ENCODE measurements at places on chromosomes 3 and 15.

DNA sequence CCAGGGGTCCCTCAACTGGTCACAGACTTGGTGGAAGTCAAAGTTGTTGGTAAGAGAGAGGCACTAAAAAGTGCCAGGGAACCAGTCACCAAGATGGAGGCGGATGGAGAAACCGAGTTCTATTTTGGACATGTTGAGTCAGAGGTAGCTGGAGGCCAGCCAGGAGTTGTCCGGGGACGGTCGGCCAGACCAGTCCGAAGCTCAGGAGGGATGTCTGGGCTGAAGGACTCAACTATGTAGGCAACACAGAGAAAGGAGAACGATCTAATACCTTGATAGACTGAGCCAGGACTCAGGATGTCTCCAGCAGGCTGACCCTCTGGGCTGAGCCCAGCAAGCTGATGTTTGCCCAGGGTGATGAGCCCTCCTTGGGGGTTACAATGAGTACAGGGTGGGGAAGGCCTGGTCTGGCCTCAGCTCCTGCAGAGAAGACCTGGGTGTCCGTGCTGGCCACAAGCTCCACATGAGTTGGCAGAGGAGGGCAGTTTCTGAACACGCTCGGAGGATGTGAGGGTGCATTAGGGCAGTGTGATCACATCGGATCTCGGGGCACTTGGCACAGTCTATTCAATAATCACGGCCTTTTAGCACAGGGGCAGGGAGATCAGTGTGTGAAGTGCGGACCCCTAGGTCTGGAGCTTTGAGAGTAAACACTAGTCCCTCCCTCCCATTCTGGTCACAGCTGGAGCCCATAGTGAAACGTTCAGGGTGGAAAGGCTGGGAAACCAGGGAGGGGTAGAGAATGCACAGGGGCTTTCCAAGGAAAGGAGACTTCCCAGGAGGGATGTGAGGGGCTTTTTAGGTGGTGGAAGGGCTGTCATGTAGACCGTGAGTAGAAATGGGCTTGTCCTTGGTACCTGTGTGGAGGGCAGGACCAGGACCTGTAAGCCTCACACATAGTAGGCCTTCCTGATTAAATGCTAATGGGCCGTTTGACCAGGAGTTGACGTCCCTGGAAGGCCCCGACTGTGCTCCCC is 111.9 kb downstream of the ETFA start:
- no peak overlapping the region for H3K4me3 ChIP-seq
- DNase-seq: peak; percentile 69
- no peak overlapping the region for H3K27ac ChIP-seq
- no peaks in the 10 kb centered on the region for H3K27me3 ChIP-seq
- H3K36me3 ChIP-seq: peaks cover 12% of the 10 kb centered on the region
- peaks cover 63% of the 10 kb centered on the region for H3K4me1 ChIP-seq

GRCh38 chr3:195147649-195148080 is 123.3 kb downstream of the XXYLT1 start:
- H3K36me3 ChIP-seq: no peaks in the 10 kb centered on the region
- H3K4me1 ChIP-seq: peaks cover 42% of the 10 kb centered on the region
- H3K27me3 ChIP-seq: no peaks in the 10 kb centered on the region
- peak overlapping the region; percentile 21 for H3K4me3 ChIP-seq
- no peak for DNase-seq
- no peak overlapping the region for H3K27ac ChIP-seq

GRCh38 chr3:56059731-56060130 is 408.5 kb downstream of the ERC2 start:
- no peaks in the 10 kb centered on the region for H3K27me3 ChIP-seq
- H3K27ac ChIP-seq: no peak overlapping the region
- H3K36me3 ChIP-seq: no peaks in the 10 kb centered on the region

GRCh38 chr3:171186817-171187500 is 160.4 kb upstream of the SLC2A2 start:
- no peak for DNase-seq
- H3K4me1 ChIP-seq: peaks cover 11% of the 10 kb centered on the region
- H3K27me3 ChIP-seq: no peaks in the 10 kb centered on the region
- no peak overlapping the region for H3K27ac ChIP-seq

GRCh38 chr3:191246630-191247029 is 47.6 kb downstream of the OSTN start:
- no peak overlapping the region for H3K4me3 ChIP-seq
- H3K36me3 ChIP-seq: no peaks in the 10 kb centered on the region
- H3K4me1 ChIP-seq: no peaks in the 10 kb centered on the region

DNA sequence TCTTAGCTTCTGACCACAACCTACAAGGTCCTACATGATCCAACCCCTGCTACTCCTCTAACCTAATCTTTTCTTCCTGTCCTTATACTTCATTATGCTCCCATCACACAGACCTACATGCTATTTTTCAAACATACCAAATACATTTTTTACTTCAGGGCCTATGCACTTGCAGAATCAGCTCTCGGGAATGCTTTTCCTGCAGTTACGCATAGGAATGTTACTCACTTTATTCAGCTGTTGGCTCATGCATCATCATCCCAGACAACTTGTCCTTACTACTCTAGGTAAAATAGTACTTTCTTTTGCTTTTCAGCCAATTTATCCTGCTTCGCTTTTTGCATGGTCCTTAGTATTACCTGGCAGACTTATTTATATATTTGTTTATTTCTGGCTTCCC is 105.6 kb downstream of the OXSM start:
- no peaks in the 10 kb centered on the region for H3K27me3 ChIP-seq
- no peak overlapping the region for H3K27ac ChIP-seq
- H3K4me1 ChIP-seq: no peaks in the 10 kb centered on the region
- H3K36me3 ChIP-seq: no peaks in the 10 kb centered on the region
- H3K4me3 ChIP-seq: no peak overlapping the region
- DNase-seq: no peak

DNA sequence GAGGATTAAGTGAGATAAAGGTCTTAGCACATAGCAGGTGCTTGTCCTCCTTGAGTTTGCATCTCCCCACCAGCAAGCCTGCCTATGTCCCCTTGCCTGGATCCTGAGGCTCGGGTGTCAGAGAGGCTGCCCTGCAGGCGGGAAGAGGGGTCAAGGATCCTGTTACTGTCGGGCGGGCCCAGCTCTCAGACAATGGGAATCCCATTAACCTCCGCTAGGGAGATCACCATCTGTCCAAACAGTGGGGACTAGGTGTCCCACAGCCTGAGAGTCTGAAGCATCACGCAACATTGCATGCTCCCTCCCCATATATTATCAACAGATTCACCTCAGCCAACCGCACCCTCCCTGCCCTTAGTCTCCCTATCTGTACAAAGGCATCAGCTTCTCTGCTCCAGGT is 151.4 kb downstream of the FBLN2 start:
- no peak overlapping the region for H3K27ac ChIP-seq
- DNase-seq: no peak
- no peaks in the 10 kb centered on the region for H3K4me1 ChIP-seq
- peaks cover 18% of the 10 kb centered on the region for H3K27me3 ChIP-seq

DNA sequence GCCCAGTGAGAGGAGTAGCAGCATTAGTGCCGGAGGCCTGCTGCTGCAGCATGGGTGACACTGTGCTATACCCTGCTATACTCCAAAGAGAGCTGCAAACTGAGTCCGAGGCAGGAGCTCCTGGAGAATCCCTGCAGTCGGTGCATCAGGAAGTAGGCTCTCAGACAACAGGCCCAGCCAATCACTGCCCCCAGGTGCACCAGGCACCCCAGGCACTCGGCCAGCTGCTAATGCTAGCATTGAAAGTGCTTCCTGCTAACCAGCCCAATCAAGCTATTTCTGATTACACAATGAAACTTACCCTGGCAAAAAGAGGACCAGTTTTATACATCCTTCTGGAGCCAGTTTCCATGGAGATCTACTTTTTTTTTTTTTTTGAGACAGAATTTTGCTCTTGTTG is 45.6 kb upstream of the IREB2 start:
- no peak overlapping the region for H3K4me3 ChIP-seq
- H3K27ac ChIP-seq: no peak overlapping the region
- H3K4me1 ChIP-seq: peaks cover 17% of the 10 kb centered on the region
- H3K36me3 ChIP-seq: no peaks in the 10 kb centered on the region

- no peak overlapping the region for H3K4me3 ChIP-seq
- H3K27me3 ChIP-seq: no peaks in the 10 kb centered on the region
- peaks cover 18% of the 10 kb centered on the region for H3K4me1 ChIP-seq
- no peak overlapping the region for H3K27ac ChIP-seq
- no peak for DNase-seq
Measured at GRCh38 chr3:11195721-11196332, 41.5 kb downstream of the HRH1 start.

- peaks cover 25% of the 10 kb centered on the region for H3K27me3 ChIP-seq
- H3K27ac ChIP-seq: peak overlapping the region; percentile 97
- peak; percentile 64 for DNase-seq
- H3K4me3 ChIP-seq: peak overlapping the region; percentile 84
Measured at GRCh38 chr3:61563313-61564271, 2.2 kb downstream of the PTPRG start.

DNA sequence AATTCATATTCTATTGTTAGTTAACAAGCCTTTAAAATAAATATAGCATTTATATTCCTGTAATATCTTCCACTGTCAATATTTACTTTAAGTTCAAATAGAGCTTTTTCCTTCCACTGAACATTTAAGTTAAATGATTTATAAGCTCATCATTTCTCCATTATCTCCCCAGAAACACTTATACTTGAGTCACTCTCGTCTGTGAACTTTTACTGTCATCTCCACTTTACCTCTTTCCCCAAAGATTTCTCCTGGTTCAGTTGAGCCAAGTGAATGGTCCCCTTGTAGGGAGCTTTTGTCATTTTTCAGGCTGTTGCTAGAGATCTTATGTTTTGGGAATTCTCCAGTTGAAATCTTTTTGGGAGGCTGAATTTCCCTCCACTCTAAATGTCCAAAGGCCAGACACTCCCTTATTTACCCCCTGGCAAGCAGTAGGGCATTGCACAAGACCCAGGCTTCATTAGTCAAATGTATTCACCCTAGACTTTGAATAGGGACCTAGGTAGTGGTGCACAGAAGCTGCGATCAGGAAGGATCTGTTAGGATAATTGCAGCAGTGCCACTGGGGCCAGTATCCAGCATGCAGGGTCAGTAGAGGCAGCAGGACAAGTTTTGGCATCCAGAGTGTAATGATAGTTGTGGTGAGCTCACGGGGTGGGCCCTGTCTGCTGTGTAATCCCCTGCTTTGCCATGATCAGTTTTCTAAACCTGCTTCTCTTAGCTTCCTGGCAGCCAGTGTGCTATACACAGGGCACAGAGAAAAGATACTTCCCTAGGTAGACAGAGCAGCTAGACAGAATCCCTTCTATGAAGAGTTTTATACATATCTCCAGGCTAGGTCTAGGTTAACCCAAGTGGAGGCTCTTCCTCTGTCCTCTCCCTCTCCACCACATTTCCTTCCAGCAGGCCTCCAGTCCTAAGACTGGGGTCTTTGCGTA is 356.5 kb upstream of the SLCO3A1 start:
- H3K4me1 ChIP-seq: no peaks in the 10 kb centered on the region
- no peaks in the 10 kb centered on the region for H3K36me3 ChIP-seq
- no peak for DNase-seq
- H3K27me3 ChIP-seq: no peaks in the 10 kb centered on the region
- no peak overlapping the region for H3K27ac ChIP-seq
- H3K4me3 ChIP-seq: no peak overlapping the region

DNA sequence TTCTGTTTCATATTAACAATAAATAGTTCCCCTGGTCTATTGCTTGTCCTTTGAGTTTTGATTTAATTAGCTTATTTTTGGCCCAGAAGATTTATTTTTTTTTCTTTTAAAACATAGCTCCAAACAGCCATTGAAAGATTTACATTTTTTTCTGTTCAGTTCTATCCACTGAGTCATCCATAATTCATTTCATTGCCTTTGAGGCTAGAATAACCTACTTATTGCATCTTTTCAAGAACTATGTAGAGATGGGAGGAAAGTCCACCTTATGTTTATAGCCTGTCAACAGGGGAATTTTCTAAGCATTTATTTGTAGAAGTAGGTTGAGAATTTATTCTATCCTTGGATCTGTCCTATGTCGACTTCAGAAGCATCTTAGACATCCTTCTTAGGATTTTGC is 53.4 kb upstream of the CHD2 start:
- H3K27ac ChIP-seq: no peak overlapping the region
- no peaks in the 10 kb centered on the region for H3K27me3 ChIP-seq
- DNase-seq: no peak
- H3K4me3 ChIP-seq: no peak overlapping the region

DNA sequence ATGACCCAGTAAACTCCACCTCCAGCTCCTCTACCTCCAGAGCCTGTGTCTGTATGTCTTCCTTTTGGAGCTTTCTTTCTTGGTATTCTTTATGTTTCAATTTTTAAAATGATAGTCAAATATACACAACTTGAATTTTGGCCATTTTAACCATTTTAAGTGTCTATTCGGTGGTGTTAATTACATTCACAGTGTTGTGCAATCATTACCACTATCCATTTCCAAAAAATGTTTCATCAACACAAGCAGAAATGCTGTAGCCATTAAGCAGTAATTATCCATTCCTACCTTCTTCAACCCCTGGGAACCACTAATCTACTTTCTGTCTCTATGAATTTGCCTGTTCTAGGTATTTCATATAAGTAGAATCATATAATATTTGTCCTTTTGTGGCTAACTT is 194.5 kb upstream of the TSC22D2 start:
- no peaks in the 10 kb centered on the region for H3K36me3 ChIP-seq
- no peak overlapping the region for H3K27ac ChIP-seq
- H3K27me3 ChIP-seq: no peaks in the 10 kb centered on the region
- no peak for DNase-seq
- peaks cover 6% of the 10 kb centered on the region for H3K4me1 ChIP-seq

GRCh38 chr3:123124971-123125370 is 58.1 kb downstream of the PDIA5 start:
- H3K27me3 ChIP-seq: no peaks in the 10 kb centered on the region
- peaks cover 53% of the 10 kb centered on the region for H3K36me3 ChIP-seq
- H3K4me1 ChIP-seq: no peaks in the 10 kb centered on the region
- H3K27ac ChIP-seq: no peak overlapping the region

- H3K27ac ChIP-seq: no peak overlapping the region
- no peaks in the 10 kb centered on the region for H3K36me3 ChIP-seq
- no peaks in the 10 kb centered on the region for H3K27me3 ChIP-seq
Measured at GRCh38 chr15:29874977-29875376, 52.7 kb upstream of the TJP1 start.

DNA sequence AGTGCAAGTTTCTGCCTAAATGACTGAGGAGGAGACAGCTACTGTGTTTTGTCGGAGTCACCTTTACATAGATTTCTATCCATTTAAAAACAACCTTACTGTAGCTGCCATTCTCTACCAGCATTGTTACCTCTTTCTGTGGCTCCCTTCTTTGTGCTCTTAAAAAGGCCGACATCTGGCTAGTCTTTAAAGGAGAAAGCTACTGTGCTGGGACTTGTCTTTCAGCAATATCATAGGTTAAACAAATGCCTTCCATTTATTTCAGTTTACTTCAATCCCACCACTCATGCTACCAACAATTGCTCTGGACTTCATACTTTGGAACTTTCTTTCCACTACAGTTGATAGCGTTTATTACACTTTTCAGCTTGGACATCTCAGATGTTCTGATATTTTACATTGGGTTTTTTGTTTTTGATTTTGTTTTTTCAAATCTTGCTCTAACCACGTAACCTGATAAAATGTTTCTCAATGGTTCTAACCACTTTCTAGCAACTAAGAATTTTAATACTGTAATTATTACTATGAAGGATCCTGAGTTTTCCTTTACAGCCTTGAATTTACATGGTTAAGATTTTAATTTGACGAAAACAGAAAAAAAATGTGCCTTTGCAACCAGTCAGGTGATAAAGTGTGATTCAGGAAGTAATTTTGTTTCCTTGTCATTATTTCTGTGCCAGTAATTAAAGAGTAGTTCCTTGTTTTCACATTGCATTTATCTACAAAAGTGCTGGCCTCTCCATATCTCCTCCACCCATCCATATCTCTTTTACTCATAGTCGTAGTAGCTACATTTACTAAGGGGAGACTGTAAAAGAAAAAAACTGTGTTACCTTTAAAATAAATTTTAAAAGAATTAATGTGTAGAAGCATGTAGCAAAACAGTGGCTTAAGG is 1.3 kb upstream of the CBLB start:
- H3K27ac ChIP-seq: peak overlapping the region; percentile 96
- peak overlapping the region; percentile 72 for H3K4me3 ChIP-seq
- H3K36me3 ChIP-seq: no peaks in the 10 kb centered on the region
- DNase-seq: no peak
- H3K4me1 ChIP-seq: peaks cover 25% of the 10 kb centered on the region
